Skin of body (tissue), 3 donors: ENCODE measurements at places on chromosomes 12 and 14. TPM values are rescaled to one million over a fixed set of nuclear protein-coding genes. Genes with fewer than 3 reads are reported as not detected.

The KCNMB4 gene
- 4.1 TPM for total RNA-seq

The BDKRB1 gene
- total RNA-seq = 0.20 TPM

The RNFT2 gene
- 1.7 TPM for total RNA-seq

The GLT8D2 gene
- total RNA-seq = 36.5 TPM

The CCND2 gene
- total RNA-seq = 115 TPM

The CFAP54 gene
- 1.8 TPM for total RNA-seq

The NINJ2 gene
- 2.3 TPM for total RNA-seq

- no peak for DNase-seq
These were observed 38.1 kb upstream of the JDP2 start for GRCh38 chr14:75389679-75390078.
